ENCODE measurements at places on chromosomes 7 and 10.
A peak's percentile ranks its signal among the peaks of the same experiment; 100 is the strongest.

DNA sequence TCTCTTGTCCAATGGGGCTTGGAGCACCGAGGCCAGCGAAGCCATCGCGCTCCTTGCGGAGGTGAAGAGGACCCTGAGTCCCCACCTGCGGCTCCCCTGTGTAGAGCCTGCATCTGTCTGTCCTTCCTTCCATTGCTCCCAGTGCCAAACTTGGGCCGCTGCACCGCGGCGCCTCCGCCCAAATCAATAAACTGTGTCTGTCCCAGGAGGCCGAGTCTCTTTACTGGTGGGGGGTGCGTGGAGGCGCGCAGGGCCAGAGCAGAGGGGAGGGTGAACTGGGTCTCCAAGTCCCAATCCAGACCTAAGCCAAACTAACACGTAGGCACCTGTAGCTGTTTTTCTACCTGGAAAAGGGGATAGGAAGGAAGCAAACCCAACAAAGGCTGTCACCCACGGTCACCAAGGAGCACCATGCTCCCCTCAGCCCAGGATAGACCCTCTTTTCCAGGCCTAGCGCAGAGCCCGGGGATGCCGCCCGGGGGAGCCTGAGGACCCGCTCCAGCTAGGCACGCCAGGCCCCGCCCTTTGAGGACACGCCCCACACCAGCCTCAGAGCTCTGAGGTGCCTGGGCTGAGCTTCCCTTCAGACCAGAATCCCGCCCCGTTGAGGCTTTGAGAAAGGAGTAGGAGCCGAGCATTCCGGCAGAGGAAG is 1.2 kb upstream of the CHAT start:
- DNase-seq, result no peak

DNA sequence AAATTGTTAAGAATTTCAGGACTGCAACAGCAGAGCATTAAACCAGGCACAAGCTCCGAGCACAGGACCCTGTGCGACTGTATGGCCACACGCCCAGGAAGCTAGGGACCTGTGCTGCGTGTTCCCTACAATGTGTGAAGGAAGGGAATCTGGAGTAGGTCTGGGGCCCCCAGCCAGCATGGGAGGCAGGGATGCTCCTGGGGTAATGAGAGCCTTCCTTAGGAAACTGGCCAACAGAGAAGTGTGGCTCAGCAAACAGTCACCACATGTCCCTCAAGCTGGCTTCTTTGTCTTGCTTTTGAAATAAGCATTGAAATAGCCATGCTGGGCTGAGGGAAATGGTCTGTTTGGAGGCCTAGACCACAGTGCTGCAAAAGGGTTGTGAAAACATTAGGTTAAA is 8.2 kb downstream of the BLNK start:
- DNase-seq, result no peak

DNA sequence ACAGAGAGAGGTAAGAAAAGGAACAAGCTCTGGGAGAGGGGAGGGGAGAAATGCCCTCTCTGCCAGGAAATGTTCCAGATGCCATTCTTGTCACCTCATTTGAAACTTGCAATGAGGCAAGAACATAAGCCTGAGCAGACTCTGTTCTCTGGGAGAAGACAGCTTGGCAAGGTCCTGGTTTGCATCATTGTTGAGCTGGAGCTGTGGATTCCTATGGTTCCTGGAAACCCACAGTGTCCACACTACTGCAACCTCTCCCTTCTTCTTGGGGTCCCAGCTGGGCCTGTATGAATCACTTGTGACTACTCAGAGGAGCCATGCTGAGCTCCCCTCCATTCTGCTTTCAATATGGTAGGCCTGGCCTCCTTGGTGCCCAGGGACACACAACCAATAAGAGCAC is 60.8 kb upstream of the HECTD2 start:
- DNase-seq, result no peak

- no peak for DNase-seq
Observed at GRCh38 chr10:21047511-21047910, 150.4 kb upstream of the NEBL start.

DNA sequence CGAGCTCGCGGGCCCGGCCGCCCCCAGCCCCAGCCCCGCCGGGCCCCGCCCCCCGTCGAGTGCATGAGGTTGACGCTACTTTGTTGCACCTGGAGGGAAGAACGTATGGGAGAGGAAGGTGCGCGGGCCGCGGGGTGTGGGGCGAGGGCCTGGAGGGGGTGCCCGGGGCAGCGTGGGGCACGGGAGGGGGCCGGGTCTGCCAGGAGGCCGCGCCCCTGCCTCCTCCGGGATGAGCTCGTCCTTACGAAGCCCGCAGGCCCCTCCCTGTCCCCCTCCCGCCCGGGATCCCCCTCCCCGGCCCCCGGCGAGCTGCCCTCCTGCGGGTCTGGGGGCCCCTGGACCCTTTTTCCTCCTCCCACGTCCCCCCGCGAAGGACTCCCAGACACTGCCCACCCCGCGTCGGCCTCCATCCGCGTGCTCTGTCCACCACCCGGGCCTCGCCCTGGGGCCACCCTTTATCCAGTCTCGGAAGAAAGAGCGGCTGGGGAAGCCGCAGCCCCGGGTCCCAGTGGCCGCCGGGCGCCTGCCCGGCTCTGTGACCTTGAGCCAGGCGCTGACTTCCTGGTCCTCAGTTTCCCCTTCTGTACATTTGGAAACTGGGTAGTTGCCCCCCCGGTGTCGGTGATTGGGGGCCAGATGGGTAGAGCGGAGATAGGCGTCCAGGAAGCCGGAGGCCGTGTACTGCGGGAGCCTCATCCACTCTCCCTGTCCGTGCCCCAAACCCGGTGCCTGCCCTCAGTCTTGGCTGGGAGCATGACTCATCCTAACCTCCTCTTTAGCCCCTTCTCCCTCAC is 521 bp downstream of the LIMK1 start:
- no peak for DNase-seq

DNA sequence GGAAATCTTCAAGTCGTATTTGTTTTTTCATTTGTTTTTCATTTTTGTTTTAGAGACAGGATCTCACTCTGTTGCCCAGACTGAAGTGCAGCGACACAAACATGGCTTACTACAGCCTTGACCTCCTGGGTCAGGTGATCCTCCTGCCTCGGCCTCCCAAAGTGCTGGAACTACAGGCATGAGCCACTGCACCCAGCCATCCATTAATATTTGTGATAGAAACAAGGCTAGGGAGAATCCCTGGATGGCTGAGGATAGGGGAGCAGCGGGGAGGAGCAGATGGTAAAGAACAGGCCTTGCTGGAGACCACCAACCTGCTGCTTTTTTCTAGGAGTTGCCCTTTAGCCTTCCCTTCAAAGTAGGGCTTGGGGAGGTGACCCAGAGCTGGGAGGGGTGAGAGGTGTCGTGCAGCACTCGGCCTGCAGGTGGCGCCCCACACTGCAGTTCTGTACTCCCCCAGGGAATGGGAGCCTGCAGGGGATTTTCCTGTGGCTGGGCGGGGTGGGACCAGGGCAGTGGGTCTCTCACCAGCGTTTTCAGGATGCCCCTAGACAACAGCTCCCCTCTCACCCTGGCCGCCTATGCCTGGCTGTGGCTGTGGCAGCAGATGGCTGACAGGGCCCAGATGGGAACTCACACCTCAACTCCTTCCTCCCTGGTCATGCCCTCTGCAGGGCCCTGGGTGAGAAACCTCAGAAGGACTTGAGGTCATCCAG is 12.6 kb upstream of the CDH23 start:
- DNase-seq, result peak; percentile 69

GRCh38 chr7:77458786-77459185 is 42.6 kb upstream of the GSAP start:
- no peak for DNase-seq

DNA sequence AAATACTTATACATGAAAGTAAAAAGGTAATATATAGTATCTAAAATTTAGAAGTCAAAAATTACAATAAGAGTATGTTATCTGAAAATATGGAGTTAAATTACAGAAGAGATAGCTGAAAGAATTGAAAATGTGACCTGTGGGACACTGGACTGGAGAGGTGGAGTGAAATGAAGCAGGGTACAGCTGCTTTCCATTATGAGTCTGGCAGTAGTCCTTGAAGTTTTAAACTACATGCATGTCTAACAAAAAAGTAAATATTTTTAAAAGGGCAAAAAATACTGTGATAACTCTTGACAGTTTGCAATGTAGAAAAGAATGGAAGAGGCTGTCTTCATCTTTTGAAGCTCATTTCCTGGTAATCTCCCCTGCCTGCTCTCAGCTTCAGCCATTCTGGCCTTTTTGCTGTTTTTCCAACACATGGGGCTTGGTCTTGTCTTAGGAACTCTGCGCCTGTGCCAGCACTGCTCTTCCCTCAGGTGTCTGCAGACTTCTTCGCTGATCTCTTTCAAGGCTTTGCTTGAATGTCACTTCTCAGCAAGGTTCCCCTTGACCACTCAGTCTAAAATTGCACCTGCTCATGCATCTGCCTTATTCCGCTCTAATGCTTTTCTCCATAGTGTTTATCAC is 36.9 kb downstream of the PTPRZ1 start:
- DNase-seq, result no peak

DNA sequence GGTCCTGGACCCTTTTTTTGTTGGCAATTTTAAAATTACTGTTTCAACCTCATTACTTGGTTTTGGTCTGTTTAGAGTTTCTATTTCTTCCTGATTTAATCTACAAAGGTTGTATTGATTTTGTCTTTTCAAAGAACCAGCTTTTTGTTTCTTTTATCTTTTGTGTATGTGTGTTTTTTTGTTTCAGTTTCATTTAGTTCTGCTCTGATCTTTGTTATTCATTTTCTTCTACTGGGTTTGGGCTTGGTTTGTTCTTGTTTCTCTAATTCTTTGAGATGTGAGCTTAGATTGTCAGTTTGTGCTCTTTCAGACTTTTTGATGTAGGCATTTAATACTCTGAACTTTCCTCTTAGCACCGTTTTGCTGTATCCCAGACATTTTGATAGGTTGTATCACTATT is 8.5 kb upstream of the MRPS33 start:
- no peak for DNase-seq

DNA sequence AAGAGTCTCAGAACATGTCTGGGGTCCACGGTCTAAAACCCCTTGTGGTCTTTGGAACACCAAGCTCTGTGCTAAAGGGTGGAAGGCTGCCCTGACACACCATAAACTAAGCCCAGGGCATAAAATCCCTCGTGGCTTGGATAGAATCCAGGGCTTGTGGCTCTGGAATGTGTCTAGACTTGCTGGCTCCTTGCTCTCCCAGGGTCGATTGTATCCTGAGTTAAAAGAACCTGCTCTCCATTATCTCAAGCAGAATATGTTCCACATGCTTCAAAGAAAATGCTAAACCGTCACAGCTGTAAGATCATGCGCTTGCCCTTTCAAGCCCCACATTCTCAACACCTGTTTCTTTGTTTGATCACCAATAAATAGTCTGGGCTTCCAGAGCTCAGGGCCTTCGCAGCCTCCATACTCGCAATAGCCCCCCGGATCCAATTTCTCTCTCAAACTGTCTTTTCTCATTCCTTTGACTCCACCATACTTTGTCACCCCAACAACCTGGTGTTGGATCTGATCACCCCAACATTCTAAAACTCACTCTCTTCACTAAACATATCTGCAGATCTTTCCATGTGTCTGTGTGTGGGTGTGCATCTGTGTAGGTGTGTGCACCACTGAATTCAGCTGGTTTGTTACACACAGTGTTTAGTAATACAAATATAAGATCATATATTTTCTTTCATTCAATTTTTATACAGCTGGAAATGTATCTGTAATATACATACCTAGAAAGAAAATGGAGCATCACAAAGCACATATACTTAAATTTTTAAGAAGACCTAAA is 238.5 kb downstream of the ZMYND11 start:
- no peak for DNase-seq

DNA sequence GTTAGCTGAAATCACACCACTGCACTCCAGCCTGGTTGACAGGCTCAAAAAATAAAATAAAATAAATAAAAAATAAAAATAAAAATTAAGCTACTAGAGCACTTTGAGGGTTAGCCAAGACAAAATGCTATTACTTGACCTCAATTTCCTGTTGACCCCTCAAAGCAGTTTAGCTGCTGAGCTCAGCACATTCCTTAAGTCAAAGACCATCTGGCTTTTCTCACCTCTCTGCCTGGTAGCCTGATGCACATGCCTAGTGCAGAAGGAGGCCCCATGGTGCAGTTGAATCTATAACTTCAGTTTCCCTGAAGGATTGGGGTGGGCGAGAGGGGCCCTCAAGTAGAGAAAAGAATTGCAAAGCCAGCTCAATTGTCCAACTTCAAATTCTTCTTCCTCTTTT is 211.1 kb upstream of the GALNT17 start:
- no peak for DNase-seq

- no peak for DNase-seq
Observed at GRCh38 chr7:111527545-111527944, 34.7 kb downstream of the IMMP2L start.

DNA sequence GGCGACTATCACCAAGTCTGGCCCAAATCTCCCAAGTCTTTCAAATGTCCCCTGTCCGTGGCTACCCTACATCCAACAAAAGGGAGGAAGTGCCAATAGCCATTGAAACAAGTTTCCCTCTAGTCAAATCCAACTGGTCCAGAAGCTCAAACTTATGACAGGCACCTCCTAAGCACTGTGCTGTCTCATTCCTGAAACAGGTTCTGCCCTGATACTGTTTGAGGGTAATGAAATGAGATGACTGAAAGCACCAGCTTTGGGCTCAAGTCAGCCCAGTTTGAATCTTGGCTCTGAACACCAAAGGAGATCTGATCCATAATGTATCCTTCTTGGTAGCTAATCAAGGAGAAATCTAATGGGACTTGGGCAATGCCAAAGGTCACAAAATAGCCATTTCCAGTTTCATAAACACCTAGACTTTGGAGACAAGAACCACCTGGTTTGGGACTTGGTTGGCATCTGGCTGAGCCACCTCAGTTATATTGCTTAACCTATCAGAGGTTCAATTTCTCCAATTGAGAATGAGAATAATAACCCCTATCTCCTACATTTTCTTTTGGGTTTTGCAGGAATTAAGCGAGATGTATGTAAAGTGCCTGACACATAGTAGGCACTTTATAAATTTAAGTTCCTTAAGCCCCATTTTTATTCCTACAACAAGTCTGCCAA is 34.7 kb upstream of the ARID5B start:
- no peak for DNase-seq
